MG63 (cell line): ENCODE measurements at places on chromosomes 7 and 10.

DNA sequence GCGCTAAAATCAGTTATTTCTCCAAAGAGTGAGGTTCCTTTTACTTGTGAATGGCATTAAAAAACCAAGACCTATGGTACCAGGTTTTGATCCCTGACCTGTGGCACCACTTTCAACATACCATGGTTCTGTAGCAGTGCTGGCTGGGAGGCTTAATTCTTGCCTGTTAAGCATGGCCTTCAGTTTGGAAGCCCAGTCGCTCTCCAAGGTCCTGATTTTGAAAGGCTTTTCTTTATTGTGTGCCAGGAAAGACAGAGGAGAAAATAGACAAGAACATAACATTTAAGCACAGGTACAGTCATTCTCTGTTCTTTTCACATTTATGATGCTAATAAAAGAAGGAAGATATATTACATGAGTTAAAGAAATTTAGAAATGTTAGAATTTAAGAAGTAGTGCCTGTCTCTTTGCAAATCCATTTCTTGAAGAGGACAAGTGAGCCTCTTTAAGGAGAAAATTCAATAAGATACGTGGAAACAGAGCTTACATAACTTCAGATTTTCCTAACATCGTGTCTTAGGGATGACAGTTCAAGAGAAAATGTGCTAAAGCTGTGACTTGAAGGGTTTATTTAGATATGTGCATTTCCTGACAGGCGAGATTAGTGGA, 357.6 kb downstream of the DPP6 start:
- no peak for DNase-seq

- peak; percentile 63 for DNase-seq
Observed at GRCh38 chr10:44383749-44384600, 922 bp downstream of the CXCL12 start.

DNA sequence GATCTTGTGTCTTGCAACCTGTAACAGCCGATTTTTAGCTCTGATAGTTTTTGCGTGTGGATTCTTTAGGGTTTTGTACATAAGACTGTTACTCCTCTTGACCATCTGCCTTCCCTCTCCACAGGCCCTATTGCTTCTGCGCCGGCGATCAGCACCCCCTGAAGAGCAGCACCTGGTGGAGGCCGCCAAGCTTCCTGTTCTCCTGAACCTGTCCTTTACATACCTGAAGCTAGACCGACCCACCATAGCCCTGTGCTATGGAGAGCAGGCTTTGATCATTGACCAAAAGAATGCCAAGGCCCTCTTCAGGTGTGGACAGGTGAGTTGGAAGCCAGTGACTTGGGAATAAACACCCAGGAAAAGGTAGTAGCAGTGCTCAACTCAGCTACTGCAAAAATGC, 12.6 kb downstream of the FKBP6 start:
- DNase-seq, result no peak

DNA sequence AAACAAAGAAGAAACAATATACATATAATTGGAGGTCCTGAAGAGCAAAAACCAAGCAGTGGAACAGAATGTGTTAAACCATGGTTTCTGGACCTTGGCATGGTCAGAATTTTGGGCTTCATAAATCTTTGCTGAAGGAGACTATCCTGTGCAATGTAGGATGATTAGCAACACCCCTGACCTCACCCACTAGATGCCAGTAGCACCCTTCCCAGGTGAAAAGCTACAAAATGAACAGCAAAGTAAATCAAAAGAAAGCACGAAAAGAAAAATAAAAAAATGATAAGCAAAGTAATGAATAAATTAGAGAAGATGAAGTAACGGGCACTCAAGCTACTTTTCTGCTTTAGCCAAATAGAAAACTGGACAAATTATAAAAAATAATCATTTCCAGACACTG, 19.2 kb upstream of the ZPBP start:
- DNase-seq, result no peak
